ENCODE measurements at places on chromosomes 5 and 9. TPM values are rescaled to one million over a fixed set of nuclear protein-coding genes. Genes with fewer than 3 reads are reported as not detected.

- DNase-seq: no peak
These were observed 39.1 kb upstream of the ANKRD31 start for GRCh38 chr5:75275756-75276155.

- DNase-seq: no peak
These were observed 45.2 kb downstream of the ADAM19 start for GRCh38 chr5:157530226-157530972.

DNA sequence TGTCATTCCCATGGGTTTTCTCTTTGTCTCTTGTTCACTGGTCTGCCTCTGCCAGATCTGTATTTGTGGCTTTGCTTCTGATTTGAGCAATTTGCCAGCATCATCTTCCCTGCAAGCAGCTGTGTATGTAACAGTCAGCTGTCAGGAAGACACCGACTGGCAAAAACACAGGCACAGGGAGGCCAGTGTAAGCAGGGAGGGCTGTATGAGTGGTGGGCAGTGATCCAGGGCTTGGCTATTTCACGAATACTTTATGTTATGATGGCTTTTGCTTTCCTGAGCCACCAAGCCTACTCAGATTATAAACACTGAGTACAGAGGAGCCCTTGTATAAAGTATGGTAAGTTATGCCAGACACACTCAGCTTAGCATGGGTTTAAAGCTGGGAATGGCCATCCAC is 11.6 kb downstream of the BNIP1 start:
- no peak for DNase-seq

Gene PCDHA2
- under 0.01 TPM for total RNA-seq

- no peak for DNase-seq
These were observed 336.7 kb downstream of the CCDC171 start for GRCh38 chr9:15889555-15889954.

Gene LCN10
- not detected for total RNA-seq

Gene ABCA1
- 2.2 TPM for total RNA-seq

Gene LCN9
- not detected for total RNA-seq

Measured in lung microvascular endothelial cell (primary cell).